ENCODE measurements at places on chromosomes 5 and 9.
A peak's percentile ranks its signal among the peaks of the same experiment; 100 is the strongest.

- no peak for DNase-seq
Measured at GRCh38 chr5:73564675-73565074, 764 bp downstream of the ANKRA2 start.

DNA sequence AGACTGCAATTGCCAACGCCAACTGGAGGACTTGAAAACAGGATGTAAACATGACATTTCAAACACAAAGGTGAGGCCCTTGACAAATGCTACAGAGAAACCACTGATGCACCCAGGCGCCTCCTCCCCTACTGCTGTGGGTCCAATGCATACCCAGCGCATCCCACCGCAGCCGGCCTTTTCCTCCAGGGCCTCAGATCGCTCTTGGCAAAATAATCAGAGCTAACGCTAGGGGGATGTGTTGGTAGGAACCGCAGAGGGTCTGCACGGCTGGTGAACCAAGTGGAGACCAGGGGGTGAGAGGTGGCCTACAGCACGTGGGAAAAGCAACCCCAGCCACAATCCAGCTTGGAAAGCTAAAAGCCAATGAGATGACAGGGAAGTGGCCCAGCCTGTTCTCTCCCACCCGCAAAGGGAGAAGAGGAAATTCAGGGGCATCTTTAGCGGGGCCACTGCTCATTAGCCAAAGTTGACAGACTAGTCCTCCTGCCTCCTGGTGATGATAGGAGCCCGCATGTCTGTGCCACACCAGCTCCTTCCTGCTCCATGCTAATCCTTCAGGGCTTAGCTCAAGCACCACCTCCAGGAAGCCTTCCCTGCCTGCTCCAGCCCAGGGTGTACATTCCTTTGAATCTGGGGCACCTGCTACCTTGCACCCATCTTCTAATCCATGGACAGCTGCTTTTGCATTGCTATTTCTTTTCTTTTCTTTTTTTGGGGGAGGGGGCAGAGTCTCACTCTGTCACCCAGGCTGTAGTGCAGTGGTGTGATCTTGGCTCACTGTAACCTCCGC is 5.9 kb downstream of the FAM163B start:
- DNase-seq, result no peak

DNA sequence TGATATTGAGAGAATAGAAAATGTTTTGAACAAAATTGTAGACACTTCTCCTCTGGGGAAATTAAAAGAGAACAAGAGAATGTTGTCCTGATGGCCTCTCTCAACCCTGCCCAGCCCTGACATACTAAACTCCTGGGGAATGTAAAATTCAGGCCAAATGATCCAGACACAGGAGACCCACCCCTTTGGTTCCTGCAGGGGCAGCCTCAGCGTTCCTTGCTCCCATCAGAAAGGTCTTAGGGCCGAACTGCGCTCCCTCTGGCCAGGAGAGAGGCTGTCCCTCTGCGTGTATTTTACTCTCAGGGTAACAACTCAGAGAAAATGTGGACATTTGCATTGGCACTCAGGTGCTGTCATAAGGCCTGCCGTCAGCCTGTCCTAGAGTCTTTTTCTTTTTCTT is 616.3 kb upstream of the KLF4 start:
- no peak for DNase-seq

DNA sequence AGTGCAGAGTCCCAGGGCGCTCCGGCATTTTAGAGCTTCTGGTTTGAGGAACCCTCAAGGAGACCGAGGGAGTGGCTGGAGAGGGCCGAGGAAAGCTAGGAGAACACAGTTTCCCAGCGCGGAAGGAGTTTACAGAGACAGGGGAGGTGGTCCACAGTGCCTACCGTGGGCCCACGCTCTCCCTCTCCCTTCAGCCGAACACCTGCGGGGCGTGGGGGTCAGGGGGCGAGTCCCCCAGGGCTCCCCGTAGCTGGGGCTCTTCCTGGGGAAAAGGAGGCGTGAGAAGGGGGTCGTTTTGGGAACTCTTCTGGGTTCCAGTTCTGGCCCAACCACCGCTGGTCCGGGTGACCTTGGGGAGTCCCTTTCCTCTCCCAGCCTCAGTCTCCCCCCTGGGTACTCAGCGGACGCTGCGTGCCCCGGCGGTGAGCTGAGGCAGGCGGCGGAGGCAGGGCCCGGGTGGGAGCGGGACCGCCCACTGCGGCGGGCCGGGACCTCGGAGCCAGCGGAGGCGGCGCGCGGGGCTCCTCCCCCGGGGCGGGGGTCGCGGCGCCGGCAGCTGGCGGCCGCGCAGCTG is 368 bp upstream of the FRMPD1 start:
- no peak for DNase-seq

- DNase-seq, result peak; percentile 31
Measured at GRCh38 chr9:27785714-27786100, 212.4 kb upstream of the C9orf72 start.

- no peak for DNase-seq
Measured at GRCh38 chr9:78011049-78011448, 20.6 kb downstream of the GNAQ start.

DNA sequence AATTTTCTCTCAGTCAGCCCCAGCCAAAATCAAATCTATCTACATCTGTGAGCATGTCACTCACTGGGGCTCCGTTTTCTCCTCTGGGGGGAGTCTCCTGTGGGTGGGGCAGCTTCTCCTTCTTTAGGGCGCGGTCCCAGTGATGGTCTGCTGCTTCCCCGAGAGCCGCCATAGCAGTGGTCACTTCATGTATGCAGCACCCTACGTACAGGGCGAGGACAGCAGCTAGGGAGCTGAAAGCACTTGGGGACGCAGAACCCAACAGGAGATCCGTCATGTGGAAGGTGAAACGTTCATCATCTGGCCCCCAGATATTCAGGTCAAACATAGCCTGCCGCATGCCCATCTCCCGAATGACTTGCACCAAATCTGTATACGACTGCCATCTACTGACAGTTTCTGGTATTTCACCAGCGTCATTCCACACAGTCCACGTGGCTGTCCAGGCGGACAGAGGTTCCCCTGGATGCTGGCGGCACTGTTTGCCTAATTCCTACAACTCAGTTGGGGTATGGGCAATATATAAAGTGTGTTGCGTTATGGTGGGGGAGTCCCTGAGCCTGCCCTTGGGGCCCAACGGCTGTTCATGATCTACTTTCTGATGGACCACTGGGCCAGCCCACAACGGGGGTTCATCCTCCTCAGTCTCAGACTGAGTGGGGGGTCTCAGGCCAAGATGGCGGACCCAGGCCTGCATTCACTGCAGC is 795.0 kb downstream of the EFNA5 start:
- peak; percentile 7 for DNase-seq
